Motor neuron (in vitro differentiated cells): ENCODE measurements at places on chromosomes 1 and 21. TPM values are rescaled to one million over a fixed set of nuclear protein-coding genes. Genes with fewer than 3 reads are reported as not detected.

Gene OR2L2
- 0.13 TPM in 1 of 2 replicates, not detected in the other for total RNA-seq

Gene LCE2C
- total RNA-seq: not detected in 2 replicates

Gene LEPR
- 3.0 and 3.1 TPM in 2 replicates for total RNA-seq

Gene CRP
- total RNA-seq: 0.27 and 0.31 TPM in 2 replicates

Gene TP73
- total RNA-seq: 1.8 and 2.2 TPM in 2 replicates

Gene LCE3D
- total RNA-seq: not detected in 2 replicates
